ENCODE measurements at places on chromosomes 16 and 17.

GRCh38 chr16:84067640-84068039, 25.0 kb upstream of the SLC38A8 start:
- DNase-seq = no peak

GRCh38 chr16:65429504-65430181, 307.8 kb upstream of the CDH11 start:
- no peak for DNase-seq

DNA sequence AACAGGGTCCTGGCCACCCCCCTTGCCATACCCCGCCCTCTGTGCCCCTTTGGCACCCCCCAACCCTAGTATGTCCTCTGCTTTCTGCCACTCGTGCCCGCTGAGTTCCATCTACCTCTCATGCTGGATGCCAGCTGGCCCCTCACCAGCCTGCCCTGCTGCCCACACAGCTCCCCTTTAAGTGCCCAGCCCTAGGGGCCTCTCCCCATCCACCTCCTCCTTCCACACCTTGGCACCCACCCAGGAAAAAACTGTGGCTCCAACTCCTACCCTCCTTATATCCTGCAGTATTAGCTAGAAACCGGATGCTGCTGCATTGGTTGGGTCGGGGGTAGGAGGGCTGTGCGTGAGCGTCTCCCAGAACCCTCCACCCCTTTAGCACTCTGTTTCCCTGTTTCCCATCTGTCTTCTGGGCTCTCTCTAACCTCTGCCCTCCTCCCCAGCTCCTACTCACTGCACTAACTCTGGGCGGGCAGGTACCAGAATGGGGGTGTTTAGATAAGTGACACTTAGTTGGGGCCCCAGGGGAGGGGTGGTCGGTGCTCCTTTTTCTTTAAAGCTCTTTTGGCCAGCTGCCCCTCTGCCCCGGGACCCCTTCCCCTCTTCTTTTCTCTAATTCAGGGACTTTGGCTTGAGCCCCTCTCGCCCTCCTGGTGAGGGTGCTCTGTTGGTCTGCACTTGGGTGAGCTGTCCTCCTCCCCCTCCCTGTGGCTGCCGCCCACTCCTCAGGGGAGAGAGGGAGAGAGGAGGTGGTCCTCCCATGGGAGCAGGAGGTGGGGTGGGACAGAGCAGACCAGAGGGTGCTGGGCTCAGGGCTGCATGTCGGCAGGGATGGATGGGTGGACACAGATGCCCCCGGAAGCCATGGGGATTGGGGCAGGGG, 9.9 kb downstream of the NR1D1 start:
- no peak for DNase-seq

DNA sequence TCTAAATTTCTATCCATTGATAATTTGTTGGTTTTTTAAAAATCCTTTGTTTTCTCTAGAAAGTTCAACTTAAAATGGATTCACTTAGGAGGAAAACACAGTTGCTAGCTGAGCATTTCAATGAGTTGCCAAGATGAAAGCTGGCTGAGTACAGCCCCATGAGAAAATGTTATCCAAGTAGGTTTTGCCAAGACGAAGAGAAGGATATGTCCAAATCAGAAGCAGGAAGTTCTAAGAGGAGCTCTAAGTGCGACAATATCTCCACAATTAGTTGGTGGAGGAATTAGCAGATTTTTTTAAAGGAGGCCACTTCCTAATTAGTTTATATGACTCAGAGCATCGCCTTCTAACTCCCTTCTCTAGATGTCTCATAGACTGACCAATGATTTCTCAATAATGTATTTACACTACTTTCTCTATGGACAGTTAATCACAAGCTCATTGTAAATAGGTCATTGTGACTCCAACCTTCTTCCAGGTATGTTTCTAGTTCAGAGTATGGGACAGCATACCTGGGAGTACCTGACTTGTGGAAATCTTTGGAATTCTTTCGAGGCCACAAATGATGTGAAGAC, 873.3 kb upstream of the SOX9 start:
- no peak for DNase-seq

GRCh38 chr17:30952638-30953393, 18.0 kb upstream of the RNF135 start:
- no peak for DNase-seq

DNA sequence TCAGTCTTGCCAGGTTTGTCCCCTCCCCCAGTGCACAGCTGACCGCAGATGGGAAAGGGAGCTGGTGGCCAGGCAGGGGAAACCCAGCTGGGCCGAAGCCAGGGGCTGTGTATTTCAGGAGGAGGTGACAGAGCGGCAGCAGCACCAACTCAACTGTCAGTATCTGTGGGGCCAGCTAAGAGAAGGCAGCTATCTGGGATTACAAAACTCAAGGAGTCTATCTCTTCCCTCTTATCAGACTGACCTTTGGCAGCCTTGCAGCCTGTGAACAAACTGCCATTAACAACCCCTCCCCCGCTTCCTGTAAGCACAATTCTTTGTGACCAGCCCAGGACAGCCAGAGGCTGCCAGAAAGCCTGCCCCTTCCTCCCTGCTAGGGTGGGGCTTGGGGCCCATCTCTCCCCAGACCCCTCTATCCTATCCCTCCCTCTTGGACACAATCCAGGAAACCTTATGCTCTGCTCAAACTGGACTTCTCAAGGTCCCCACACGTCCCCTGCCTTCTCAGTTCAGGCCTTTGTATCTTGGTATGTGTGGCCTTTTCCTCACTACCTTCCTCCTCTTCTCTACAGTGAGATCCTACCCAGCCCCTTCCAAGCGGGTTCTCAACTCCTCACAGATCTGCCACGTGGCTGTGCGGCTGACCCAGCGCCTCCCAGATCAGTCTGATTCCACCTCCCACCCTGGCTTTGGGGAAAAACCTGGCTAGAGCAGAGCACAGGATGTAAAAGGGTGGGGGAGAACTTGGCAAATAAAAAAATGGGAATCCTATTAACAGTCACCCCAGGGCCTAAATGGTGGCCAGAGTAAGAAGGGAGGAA, 10.5 kb downstream of the ST3GAL2 start:
- peak; percentile 71 for DNase-seq

DNA sequence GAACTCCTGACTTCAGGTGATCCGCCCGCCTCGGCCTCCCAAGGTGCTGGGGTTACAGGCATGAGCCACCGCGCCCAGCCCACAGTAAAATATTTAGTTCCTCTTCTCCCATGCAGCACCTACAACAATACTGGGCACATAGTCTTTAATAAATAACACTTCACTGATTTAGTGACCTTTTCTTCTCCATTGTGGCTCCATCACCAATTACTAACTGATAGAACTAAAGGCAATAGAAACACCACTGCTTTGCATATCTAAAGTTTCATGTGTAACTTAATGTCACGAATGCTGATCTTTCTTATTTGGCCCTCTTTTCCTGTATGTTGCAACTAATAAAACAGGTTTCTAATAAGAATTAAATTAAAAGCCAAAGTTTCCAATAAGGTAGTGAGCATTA, 38.9 kb downstream of the TRIM37 start:
- no peak for DNase-seq

DNA sequence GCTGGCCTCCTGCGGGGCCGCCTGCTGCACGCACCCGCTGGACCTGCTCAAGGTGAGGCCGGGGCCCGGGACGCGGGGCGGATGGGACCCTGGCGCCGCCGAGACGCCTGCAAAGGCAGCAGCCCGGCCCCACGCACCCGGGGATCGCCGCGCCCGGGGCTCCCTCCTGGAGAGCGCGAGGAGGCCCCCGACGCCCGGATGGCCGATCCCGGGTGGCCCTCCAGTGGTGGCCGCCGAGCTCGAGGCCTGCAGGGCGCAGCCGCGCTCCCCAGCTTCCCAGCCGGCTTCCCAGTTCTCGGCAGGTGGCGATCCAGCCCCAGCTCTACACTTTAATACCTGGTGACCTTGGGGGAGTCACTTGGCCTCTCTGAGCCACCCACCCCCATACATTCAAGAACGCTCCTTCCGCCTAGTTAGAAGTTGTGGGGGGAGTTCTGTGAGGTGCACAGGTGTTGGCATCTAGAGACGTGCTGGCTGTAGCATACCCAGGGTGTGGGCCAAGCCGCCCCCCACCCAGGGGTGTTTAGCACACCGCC, 452 bp downstream of the SLC25A10 start:
- no peak for DNase-seq

DNA sequence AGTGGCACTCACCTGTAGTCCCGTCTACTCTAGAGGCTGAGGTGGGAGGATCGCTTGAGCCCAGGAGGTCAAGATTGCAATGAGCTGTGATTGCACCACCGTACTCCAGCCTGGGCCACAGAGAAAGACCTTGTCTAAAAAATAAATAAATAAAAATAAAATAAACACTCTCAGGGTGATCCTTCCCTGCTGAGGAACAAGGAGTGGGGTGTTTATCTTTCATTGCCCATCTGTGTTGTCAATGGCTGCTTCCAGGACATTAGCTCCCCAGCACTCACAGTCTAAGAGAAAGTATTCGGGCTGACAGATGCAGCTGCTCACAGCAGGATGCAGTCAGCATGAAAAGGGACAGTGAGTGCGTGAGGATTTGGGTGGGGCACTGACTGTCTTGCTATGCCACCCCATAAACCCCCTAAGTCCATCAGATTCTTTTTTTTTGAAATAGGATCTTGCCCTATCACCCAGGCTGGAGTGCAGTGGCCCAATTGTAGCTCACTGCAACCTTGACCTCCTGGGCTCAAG, 31.3 kb upstream of the RBBP6 start:
- no peak for DNase-seq

GRCh38 chr17:31101943-31102342, 7.2 kb downstream of the NF1 start:
- DNase-seq = no peak

DNA sequence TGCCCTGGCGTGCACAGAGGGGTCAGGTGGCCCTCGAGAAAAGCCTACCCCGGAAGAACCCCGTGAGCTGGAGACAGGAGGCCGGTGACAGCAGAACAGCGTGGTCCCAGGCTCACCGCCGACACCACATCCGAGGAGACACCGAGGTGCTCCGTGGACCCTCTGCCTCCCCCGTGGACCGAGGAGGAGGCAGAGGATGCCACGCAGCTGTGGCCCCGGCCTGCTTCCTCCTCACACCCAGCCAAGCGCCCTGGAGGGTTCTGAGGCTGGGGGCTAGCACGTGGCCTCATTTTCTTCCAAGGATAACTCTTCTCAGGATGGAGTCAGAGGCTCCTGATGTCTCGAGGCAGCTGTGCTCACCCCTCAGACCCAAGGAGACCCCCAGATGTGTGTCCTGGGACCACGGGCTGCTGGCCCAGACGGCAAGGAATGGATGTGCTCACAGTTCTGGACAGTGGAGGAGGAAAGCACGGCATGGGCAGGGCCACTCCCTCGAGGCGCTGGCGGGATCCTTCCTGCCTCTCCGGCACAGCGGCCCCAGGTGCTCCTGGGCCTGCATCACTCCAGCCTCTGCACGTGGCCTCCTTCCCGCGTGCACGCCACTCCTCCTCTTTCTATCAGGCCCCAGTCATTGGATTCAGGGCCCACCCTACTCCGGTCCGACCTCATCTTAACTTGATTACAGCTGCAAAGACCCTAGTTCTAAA, 4.4 kb upstream of the PVALEF start:
- no peak for DNase-seq

- no peak for DNase-seq
Observed at GRCh38 chr16:81707411-81708265, 71.5 kb upstream of the PLCG2 start.

DNA sequence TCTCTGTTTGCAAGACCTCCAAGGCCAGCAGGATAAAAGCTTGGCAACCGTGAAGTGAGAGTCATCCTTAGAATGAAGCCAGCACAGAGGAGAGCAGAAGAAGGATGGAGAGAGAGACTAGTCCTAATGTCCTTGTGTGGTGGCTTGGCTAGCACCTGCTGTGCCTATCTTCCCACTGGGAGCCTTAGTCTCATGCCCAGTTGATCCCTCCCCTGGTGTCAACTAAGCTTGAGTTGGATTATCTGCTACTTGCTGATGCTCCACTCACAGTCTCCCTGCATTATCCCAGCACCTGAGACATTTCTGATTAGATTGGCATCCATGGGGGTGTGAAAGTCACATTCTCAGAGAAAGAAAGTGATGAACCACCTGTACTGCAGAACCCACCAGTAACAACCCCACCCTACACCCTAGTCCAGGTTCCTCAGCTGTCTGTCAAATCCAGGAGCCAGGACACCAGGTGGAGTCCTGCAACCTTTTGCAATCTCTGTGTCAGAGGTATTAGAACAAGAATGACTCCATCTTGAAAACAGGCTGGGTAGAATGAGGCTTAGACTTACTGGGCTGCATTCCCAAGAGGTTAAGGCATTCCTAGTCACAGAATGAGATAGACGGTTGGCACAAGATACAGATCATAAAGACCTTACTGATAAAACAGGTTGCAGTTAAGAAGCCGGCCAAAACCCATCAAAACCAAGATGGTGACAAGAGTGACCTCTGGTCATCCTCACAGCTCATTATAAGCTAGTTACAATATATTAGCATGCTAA, 460.2 kb upstream of the C16orf82 start:
- no peak for DNase-seq

DNA sequence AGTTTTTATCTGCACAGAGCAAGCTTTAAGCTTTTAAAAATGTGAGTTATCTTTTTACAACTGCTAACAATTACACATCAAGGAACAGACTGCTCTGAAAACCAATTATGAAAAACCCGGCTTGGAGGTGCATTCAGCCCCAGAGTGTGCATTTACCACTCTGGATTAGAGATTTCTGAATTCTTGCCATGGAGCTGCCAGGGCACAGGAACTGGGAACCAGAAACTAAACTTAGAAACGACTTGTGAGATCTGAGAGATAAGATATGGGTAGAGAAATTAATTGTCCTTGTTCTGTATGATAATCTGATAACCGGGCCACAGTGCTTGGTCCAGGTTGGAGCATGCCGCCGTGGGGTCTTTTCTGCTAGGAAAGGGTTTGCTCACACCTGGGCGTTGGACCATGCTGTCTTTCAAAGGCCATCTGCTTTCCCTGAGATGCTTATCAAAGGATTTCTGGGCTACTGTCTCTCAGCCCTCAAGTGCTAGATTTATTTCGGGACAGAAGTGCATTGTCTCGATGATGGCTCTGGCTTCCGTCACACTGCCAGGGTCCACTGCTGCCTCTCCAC, 210.0 kb downstream of the MAF start:
- DNase-seq = no peak

GRCh38 chr16:90053902-90054500, 23.1 kb downstream of the PRDM7 start:
- no peak for DNase-seq

DNA sequence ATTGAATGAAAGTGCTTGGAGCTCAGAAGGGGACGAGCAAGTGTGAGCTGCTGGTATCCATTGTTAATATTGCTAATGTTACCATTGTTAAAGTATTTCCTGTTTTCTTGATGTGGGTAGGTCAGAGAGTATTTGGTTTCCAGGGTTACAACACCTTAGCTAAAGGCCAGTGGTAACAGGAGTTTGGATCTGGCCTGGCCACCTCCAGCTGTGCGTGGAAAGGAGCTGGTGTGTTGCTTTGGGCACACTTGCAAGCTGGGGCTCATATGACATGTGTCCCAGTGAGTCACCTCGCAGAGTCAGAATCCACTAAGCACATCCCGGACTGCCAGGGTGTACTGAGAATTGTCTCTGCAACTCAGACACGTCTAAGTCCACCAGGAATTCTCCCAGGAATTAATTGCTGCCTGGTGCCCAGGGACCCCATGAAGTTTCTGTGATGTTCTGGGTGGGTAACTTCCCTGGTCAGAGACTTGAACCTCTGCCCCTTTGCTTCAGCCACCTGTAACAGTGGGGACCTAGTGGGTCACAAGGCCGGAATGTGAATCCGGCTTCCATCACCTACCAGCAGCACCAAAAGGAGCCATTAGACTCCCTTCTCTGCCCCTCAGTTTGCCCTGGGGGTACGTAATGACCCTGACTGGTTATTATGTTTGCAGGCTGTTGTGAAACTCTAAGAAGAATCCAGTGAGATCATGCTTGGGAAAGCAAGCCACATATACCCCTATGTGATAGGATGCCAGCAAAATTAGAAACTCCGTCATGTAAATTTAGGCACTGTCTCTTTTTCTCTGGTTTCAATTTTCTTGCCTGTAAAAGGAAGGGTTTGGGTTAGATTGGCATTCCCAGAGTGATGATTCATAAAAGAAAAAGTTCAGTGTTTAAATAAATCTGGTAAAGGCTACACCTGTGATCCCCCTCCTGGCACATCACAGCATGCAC, 12.8 kb downstream of the SLC6A2 start:
- DNase-seq = no peak

All from AG09309 (cell line).